ENCODE measurements at places on chromosomes 12 and 14.
A peak's percentile ranks its signal among the peaks of the same experiment; 100 is the strongest.

DNA sequence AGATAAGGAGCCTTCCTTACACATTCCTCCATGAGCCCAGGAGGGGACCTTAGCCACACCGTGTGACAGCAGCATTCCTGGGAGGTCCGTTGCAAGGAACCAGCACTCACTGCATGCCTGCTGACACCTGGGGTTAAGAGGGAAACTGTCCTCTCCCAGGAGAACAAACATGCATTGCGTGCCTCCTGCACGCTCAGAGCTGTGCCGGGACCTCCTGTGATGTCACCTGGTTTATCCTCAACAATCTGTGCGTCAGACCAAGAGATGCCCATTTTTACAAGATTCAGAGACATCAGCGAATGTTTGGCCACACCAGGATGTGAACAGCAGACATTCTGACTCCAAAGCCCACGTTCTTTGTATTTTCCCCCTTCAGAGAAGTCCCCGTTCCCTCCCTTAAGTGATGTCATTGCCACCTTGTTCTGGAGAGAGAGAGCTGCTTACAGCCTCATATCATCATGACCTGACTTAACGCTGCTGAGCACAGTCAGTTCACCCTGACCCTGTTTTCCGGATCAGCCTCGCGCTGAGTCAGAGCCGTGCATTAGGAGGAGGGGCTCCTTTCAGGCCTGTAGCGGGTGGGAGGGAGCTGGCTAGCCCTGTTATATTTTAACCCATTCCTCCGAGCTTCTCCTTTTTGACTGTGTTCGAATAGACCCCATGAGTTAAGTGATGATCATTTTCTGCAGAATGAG lies 36.2 kb downstream of the TMEM120B start:
- DNase-seq, result no peak

GRCh38 chr14:55949708-55950107 lies 168.5 kb upstream of the PELI2 start:
- DNase-seq, result no peak

- no peak for DNase-seq
Observed at GRCh38 chr14:78170203-78170602, at the start of gene NRXN3. NRXN3 (plus strand) TSS chr14:78170373; CDS start chr14:78243094, 72,721 bp downstream.

- peak; percentile 60 for DNase-seq
Observed at GRCh38 chr12:56129206-56129941, 1.3 kb downstream of the ESYT1 start.

- DNase-seq, result no peak
Observed at GRCh38 chr12:30816742-30817465, 62.2 kb upstream of the CAPRIN2 start.

DNA sequence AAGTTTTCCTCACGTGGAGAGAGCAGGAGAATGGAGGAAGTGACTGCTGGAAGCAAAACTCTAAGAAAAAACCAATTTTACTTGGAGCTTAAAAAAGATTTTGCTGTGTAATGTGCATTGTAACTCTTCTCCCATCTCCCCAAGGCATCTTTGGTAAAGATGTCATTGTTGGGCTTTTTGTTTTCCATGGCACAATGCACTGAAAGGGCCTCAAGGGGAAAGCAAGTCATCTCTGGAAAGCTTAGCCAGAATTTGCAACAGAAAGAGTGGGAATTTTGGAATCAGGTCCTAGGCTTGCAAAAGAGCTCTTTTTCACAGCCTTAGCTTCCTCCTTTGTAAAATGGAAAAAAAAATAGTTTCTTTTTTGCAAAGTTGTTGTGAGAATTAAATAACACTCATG lies 7.9 kb upstream of the PPM1A start:
- DNase-seq, result no peak

- no peak for DNase-seq
Observed at GRCh38 chr12:66514581-66514980, 164.3 kb downstream of the GRIP1 start.

DNA sequence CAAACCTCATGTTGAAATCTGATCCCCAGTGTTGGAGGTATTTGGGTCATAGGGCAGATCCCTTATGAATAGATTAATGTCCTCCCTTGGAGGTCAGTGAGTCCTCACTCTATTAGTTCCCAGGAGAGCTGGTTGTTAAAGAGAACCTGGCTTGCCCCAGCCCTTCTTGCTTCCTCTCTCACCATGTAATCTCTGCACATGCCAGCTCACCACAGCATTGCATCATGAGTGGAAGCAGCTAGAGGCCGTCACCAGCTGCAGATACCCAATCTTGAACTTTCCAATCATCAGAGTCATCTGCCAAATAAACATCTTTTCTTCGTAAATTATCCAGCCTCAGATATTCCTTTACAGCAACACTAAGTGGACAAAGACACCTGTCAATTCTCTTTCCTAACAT lies 161.8 kb upstream of the IGF1 start:
- DNase-seq, result no peak

DNA sequence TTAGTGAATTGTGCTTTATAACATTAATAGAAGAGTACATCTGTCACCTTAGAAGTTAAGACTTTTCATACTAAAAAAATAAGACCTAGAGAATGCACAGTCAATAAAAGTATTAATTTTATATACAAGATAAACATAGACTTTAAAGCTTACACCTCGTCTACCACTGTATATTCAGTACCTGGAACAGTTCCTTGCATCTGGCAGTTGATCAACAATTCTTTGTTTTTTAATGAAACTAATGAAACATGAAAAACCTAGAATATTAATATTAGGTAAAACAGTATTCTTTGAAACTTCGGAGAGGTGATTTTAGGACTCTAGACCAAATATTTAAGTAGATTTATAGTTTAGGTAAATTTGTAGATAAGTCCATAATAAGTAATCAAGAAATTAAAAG lies 4.3 kb downstream of the GOLT1B start:
- DNase-seq, result no peak

GRCh38 chr12:46224386-46224785 lies 44.5 kb downstream of the SLC38A1 start:
- DNase-seq, result no peak

DNA sequence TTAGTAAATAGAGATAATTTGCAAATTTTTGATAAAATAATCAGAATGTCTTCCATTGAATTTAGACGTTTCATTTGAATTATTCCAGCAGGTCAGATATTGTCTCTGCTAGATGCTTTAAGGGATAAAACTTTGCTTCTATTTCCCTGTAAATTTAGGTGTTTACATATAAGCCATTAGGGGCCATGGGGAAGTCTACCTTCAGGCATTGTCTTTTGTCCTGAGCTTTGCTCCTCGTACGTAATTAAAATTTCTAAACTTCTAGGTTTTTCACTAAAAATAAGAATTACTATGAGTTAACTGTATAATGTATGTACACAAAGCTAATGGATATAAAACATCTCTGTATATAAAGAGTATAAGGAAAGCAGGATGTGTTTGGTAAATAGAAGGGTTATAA lies 24.1 kb upstream of the CD69 start:
- no peak for DNase-seq

GRCh38 chr12:6570264-6570887 lies 2.3 kb upstream of the NOP2 start:
- DNase-seq, result no peak

- DNase-seq, result peak; percentile 16
Observed at GRCh38 chr14:64726585-64726890, 22.3 kb downstream of the PLEKHG3 start.

DNA sequence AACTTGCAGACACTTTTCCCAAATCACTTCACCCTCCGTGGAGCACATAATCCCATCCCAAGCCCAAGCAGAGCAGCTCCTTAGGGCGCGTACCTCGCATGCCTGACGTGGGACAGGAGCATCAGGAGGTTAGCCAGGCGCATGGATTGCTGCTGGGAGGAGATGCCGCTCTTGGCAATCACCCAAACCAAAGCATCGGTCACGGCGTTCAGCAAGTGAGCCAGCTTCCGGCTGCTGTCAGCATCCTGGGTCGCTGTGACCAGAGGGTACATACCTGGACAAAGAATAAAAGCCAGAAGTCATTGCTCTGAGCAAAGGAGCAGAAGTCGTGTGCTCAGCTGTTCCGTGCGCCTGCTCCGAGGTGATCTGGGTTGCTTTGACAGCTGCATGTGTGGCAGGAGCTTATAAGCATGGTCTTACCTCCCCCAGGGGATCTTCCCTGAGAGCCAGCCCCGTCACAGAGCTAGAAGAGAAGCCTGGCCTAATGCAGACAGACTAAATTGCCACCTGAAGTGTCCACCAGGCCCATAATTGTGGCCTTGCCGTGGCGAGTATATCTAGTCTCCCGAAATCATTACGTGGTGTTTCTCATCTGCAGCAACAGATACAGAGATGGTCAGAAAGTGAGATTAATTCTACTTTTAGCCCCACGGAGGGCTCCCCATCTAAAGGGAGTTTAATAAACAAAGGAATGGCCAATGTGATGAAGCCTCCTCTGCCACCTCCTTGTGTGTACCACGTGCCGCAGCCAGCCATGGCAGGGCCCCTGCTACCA lies 59.1 kb downstream of the ESR2 start:
- no peak for DNase-seq

DNA sequence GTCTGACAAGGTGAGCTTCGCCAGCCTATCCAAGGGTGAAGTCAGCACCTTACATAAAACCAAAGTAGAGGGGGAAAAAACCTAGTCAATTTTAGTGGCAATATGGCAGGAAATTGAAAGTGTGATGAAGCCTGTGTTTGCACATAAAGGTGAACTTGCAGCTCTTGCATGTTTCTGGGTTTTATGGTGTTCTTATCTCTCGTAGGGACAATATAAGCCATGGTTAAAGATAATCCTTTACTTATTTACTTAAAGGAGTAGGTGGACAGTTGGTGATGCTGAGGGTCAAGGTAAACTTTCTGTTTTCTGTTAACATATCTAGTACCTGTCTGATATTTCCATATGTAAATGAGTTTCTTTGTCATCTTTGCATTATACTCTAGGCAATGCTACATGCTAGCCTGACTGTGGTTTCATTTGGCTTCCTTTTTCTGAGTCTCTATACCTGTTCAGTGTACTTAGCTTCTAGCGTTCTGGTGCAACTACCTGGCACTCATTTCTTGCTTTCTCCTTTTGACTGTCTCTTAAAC lies 32.8 kb downstream of the CCDC91 start:
- DNase-seq, result no peak

DNA sequence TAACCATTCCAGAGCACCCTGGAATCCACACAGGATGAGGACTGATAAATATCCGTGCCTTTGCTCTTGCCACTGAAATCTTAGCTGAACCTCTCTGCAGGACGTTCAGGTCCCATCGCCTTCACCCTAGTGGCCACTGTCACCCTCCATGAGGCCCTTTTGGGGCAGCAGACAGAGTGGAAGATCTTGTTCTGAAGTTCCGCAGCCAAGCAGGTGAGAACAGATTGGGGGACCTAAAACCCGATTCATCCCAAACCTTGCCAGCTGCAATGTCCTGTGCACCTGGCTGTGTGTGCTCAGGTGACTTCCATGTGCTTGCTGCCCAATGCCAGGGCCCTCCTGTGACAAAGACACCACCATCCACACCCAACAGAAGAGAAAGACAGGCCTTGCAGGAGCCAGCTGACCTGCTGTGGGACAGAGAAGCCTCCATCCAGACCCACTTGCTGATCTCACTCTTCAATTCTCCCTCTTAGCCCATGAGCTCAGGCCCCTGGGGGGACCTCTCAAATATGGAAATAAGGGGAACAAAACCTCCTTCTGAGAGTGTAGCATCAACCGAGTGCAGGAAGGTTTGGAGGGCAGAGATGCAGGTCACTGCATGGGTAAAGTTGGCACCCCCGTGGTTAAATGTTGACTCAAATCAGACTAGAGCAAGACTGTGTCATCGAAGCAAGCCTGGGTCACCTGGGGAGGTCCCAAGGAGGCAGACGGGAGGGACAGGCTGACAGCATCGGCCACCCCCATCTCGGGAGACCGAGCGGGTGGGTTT lies 308.7 kb upstream of the DIO3 start:
- no peak for DNase-seq

GRCh38 chr14:87094913-87095312 lies 898.1 kb downstream of the GALC start:
- DNase-seq, result no peak

DNA sequence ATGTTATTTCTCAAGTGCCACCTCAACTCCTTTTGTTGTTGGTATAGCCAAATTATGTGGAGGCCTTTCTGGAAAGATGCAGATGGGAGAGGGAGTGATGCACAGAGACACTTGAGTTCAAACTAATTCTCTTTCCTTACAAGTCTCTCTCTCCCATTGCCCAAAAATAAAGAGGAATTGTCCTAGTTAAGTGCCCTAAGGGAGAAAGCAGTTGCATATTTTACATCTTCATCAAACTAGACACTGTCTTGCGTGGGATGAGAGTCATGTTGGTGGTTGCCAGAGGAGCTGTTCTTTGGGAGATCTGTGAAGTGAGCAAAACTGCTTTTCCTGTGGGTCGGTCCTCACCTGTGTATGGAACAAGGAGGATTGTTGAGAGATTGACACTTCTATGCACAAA lies 72.2 kb downstream of the EP400 start:
- DNase-seq, result no peak

GRCh38 chr14:92004062-92004461 lies 35.8 kb downstream of the TRIP11 start:
- no peak for DNase-seq

GRCh38 chr12:99235381-99235780 lies 412.2 kb upstream of the GARIN6 start:
- no peak for DNase-seq

DNA sequence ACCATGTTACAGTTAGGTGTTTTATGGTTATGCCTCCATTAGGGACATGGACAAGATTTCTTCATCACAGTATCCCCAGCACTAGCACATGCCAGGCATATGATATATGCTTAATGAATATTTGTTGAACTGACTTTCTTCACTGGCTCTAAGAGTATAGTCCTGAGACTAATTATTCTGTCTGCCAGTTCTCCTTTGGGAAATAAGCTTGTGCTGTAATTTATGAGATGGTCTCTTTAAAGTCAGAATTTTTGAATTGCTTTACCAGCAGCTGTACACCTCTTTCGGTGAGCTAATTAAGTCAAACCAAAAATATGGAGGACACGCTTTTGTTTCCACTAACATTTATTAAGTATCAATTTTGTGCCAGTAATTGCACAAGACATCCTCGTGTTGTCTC lies 4.8 kb upstream of the KRT72 start:
- no peak for DNase-seq

GRCh38 chr14:55470025-55470424 lies 29.6 kb upstream of the TBPL2 start:
- no peak for DNase-seq

DNA sequence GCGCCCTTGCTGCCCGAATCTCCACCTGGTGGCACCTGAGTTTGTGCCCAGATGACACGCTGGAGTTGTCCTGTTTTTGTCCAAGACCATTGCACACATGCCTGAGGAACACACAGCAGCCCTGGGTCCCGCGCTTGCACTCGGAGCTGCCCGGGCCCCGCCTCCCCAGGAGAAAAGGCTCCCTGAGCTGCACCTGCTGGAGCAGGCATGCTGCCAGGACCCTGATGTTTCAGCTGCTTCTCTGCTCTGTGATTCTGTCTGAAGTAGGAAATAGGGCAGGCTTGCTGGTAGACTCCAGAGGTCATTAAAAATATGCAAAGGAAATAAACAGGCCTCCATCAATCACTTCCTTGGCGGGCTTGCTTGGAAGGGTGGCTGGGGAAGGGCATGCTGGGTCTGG lies 271.6 kb downstream of the CACNA1C start:
- DNase-seq, result no peak

- DNase-seq, result no peak
Observed at GRCh38 chr12:62361048-62361447, 100.8 kb downstream of the USP15 start.

Data from stimulated activated CD4-positive, alpha-beta T cell treated with anti-CD3 and anti-CD28 coated beads, Interleukin-12 subunit alpha, Interleukin-12 subunit beta, amount 100 ng/mL, for 24 hours (primary cell).